ENCODE measurements at places on chromosomes 2 and 18. TPM values are rescaled to one million over a fixed set of nuclear protein-coding genes. Genes with fewer than 3 reads are reported as not detected.

DNA sequence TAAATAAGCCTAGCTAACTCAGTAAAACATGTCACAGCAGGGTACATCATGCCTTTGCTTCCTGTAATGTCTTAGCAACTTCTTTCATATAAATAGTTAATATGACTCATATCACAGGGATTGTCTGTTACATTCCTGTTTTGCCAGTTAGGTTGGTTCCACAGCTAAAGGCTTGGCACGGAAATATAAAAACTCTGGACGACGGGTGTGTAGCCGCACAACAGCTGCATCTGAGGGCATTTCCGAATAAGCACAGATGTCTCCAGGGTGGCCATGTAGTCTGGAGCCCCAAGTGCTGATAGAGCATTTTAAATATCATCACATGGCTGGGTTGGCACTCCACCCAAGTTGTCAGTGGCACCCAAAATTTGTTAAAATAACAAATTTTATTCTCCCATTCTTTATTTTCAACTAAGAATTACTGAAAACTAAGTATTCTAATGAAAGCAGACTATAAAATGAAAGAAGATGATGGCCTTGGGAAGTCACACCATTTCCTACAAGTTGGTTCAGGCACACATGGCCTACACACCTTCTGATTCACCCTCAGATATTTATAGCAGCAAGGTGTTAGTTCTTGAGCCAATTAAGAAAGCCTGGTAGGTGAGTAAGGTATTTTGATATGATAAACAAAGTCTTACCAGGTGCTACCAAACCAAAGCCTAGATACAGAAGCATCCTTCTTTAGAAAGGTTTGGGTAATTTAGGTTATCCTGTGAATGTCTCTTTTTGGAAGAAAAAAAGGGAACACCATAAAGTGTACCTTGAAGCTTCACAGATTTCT is 61.8 kb upstream of the STK17B start:
- H3K4me3 ChIP-seq, result no peak overlapping the region
- no peaks in the 10 kb centered on the region for H3K27me3 ChIP-seq
- H3K36me3 ChIP-seq, result no peaks in the 10 kb centered on the region
- no peak overlapping the region for H3K27ac ChIP-seq

DNA sequence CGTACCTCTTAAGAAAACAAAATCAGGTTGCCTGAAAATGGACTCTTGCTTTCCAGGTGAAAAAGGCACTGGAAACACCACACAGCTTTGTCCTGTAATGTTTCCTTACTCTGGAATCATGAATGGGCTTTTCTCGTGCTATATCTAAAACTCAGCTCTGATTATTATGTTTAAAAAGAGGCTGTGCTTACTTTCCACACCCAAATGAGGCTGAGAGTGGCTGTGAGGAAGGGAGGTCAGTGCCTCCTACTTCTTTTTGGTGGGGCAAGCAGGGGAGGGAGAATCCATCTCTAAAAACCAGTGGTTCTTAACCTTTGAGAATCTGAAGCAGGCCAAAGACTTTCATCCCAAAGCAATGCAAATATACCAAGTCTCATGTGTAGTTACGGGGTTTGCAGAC is 148.6 kb downstream of the FAM210A start:
- H3K4me3 ChIP-seq, result no peak overlapping the region
- H3K4me1 ChIP-seq, result no peaks in the 10 kb centered on the region
- H3K27ac ChIP-seq, result no peak overlapping the region
- no peak for DNase-seq
- H3K36me3 ChIP-seq, result no peaks in the 10 kb centered on the region
- no peaks in the 10 kb centered on the region for H3K27me3 ChIP-seq

Gene SERPINB12
- 0.94 TPM for total RNA-seq

- no peak for DNase-seq
- no peaks in the 10 kb centered on the region for H3K27me3 ChIP-seq
- H3K4me1 ChIP-seq, result peaks cover 3% of the 10 kb centered on the region
- H3K36me3 ChIP-seq, result no peaks in the 10 kb centered on the region
Observed at GRCh38 chr18:8701546-8702118, 3.7 kb upstream of the MTCL1 start.

Gene KCNS3
- total RNA-seq, result 17.4 TPM

GRCh38 chr2:25215948-25216679 is 47.7 kb upstream of the POMC start:
- no peaks in the 10 kb centered on the region for H3K36me3 ChIP-seq
- peak overlapping the region; percentile 58 for H3K4me3 ChIP-seq
- H3K4me1 ChIP-seq, result peaks cover 7% of the 10 kb centered on the region
- H3K27me3 ChIP-seq, result no peaks in the 10 kb centered on the region
- peak overlapping the region; percentile 79 for H3K27ac ChIP-seq

Gene DSG3
- 0.16 TPM for total RNA-seq

Gene D2HGDH
- total RNA-seq, result 37.7 TPM
